NCI-H524 (cell line): ENCODE measurements at places on chromosomes 4 and X.
A peak's percentile ranks its signal among the peaks of the same experiment; 100 is the strongest.

DNA sequence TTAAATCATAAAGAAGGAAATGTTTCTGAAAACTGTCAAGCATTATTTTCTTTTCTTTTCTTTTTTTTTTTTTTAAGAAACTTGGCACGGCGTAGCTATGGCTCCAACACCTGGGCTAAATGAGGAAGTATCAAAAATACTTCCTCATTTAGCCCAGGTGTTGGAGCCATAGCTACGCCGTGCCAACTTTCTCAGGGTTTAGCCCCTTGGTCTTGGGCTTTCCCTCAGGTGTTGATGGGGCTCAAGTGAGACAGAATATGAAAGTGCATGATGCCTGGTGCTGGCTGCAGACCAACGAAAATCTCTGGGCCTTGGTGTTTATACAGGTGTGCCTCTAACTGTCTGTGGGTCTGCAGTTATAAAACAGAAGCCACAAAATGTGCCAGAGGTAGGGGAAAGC, 132.7 kb downstream of the ARHGAP24 start:
- DNase-seq = no peak

GRCh38 chr4:72591547-72592454, 22.8 kb upstream of the ADAMTS3 start:
- no peak for DNase-seq

- no peak for DNase-seq
Measured at GRCh38 chr4:44701037-44701436, 22.8 kb downstream of the GUF1 start.

DNA sequence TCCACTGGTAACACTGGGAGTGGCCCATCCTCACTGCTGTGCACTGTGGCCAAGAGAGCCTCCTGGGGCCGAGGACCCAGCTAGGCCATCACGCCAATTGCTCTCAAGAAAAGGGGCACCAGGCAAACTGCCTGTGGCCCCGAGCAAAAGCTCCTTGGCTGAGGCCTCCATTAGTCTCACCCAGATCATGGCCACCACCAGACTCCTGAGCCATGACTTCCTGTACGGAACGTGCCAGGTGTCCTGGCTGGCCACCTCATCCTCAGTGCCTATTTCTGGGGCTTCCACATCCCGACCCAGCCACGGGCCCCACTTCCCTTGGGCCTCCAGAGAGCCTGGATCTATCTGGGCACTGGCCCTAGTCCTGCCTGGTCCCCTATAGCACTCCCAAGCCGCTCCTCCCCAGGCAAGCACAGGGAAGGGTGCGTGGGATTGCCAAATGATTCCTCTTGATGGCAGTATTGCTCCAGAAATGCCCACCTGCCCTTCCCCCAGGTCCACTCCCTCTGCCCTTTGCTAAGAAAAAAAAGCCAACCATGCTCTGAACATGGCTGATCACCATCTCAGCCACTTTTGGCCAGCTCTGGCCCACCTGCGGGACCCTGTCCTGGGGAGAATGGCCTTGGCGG, 212.6 kb upstream of the AGTR2 start:
- peak; percentile 66 for DNase-seq

- peak; percentile 21 for DNase-seq
Measured at GRCh38 chr4:186701273-186701672, 22.4 kb downstream of the FAT1 start.

GRCh38 chr4:110287130-110287529, 88.7 kb upstream of the ELOVL6 start:
- no peak for DNase-seq

DNA sequence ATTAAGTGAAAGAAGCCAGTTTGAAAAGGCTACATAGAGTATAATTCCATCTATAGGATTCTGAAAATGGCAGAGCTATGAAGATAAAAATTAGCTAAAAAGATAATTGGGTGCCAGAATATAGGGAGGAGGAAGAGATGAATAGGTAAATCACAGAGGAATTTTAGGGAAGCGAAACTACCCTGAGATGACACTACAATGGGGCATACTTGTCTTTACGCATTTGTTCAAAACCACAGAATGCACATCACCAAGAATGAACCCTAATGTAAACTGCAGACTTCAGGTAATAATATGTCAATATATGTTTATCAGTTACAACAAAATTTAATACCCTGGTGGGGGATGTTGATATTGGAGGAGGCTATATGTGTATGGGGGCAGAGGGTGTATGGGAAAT, 1342.9 kb downstream of the ADGRL3 start:
- DNase-seq = no peak

DNA sequence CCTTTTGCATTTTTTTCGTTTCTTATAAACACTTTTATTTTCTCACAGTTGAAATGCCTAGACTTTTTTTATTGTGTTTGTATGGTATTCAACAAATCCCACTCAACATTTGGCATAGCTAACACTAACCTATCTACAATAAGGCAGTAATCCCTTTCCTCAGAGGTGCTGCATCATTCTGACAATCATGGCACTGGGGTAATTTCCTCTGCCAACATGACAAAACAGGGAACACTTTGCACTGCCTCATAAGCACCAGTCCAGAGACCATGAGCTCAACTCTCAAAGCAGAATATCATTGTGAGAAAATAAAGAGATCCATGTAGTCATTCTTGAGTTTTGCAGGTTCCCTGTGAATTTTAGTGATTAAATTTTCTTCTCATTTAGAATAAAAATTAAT, 183.8 kb upstream of the INTU start:
- DNase-seq = no peak

GRCh38 chrX:22788221-22788620, 211.5 kb upstream of the DDX53 start:
- DNase-seq = no peak

DNA sequence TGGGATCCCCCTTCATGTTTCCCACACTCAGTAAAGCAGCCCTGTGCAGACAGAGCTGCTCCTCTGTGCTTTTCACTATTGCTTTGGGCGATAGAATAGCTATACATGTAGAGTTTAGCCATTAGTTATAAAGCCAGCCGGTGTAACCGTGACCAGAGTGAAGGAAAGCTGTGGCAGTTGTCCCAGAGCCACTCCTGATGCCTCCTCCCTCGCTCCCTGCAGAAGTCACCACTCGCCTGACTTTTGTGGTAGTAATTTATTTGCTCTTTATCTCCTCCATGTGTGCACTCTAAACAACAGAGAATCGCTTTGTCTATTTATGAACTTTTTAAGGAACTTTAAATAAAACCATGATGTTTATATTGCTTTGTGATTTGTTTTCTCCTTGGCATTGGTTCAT, 41.8 kb upstream of the WWC2 start:
- no peak for DNase-seq

GRCh38 chr4:18593297-18594002, 571.9 kb upstream of the LCORL start:
- DNase-seq = peak; percentile 57

DNA sequence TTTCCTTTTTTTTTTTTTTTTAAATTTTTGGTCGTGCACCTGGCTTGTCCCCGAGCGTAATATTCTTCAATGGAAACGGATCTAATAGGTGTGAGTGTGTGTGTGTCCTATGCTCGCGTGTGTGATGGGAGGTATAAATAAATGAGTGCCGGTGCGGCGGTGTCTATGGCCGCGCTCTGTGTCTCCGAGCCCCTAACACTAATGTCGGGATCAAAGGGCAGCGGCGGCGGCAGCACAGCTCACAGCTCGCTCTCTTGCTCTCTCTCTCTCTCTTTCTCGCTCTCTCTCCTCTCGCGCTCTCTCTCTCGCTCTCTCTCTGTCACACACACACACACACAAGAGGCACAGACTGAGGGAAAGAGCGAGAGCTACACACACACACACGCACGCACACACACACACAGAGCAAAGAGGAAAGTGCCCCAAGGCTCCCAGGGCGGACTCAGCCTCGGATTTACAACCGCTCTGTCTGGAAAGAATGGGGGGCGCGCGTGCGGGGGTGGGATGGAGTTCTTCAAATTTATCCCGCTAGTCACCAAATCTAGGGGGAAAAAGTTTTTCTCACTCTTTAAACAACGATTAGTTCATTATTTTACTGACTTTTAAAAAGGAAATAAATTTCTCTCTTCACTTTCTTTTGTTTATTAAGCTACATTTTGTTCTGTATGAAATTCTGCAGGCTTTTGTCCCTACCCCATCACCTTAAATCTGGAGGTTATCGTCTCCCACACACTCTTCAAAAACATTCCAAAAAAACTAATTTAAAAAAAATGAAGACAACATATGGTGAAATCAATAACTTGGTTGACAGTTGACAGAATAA, at the start of gene ZNF827:
TSS of gene ZNF827 (minus strand) at position 206 of the 823 bp plus-strand sequence. CDS start 416 bp downstream, outside the sequence.
- DNase-seq = peak; percentile 18

DNA sequence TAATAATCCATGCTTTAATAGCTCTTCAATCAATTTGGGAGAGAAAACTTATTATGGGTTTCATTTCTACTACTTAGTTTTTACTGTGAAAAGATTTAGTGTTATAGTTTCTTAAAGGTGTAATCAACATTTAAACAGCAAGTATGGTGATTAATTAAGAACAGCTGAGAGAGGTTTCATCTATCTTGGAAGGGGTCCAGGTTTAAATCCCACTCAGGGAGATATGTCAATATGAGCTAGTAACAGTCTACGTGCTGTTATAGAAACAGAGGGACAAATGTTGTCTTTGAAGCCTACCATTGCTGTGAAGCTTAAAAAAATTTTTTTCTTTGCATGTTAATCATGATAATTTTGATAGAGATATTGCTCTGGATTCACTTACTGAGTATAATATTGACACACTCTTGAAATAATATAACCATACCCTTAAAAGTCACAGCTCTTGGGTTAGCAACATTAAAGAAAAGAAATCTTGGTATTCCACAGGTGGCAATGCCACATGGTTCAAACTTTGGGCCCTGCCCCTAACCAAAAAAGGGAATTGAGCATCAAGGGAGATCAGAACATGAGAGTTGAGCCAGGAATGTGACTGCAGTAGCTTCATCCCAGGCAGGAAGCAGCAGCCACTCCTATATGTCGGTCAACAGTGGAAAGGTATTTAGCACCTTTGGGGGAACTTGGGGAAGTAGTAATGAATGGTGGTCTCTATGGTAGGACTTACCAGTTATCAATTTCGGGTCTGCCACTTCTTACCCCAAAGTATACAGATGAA, 107.8 kb downstream of the ANK2 start:
- DNase-seq = peak; percentile 37

DNA sequence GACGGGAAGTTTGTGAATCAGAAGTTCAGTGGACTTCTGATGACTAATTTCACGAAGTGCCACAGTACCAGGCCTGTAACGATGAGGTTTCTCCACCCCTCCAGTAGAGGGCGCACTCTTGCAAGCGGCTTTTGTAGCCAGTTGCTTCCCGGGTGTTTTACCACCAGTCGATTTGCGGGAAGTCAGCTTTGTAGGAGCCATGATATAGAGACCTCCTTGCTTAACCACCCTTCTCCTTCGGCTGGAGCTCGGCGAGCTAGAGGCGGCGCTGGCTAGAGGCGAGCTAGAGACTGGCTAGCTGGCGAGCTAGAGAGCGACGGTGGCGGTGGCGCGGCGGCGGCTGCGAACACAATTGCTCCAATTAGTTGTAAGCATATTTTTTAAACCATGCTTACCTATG, 72.0 kb downstream of the IL1RAPL1 start:
- DNase-seq = no peak

- no peak for DNase-seq
Measured at GRCh38 chrX:76428243-76429130, 977 bp downstream of the MAGEE1 start.

GRCh38 chr4:66604192-66604591, 933.9 kb upstream of the EPHA5 start:
- DNase-seq = no peak

- no peak for DNase-seq
Measured at GRCh38 chr4:164446516-164446915, 307.4 kb upstream of the SMIM31 start.

DNA sequence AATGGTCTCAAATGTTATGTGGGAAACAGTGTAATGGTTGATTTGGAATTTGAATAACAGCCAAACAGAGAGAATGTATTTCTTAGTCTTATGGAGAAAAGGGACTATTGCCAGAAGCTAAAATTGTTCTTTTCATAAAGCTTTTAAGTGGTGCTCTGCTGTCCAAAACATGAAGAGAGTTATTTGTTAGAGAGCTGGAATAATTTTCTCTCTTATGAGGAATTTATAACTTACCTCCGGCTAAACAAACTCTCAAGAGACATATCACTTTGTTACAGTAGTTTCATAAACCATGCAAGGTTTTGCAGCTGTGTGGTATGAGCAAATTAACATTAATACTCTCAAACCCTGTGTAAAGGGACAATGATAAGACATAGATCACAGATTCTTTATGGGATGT, 28.6 kb downstream of the SULT1B1 start:
- no peak for DNase-seq

DNA sequence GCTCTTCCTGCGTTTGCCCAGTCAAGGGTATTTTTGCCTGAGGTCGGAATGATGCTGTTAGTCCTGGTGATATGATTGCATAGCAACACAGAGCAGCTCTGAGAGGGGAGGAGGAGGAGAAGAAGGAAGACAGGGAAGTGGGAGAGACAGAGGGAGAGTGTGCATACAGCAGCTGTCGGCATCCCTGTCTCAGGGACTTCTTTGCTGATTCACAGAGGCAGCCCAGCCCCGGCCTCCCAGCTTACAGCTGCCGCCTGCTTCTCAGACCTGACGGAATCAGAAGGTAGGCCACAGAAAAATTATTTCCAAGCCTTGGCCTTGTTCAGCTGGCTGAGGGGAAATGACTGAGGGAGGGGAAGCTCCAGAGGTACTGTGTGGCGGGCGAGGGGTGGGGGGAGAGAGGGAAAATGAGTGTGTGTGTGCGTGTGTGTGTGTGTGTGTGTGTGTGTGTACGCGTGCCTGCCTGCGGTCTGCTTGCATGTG, 319 bp downstream of the DRP2 start:
- DNase-seq = no peak

DNA sequence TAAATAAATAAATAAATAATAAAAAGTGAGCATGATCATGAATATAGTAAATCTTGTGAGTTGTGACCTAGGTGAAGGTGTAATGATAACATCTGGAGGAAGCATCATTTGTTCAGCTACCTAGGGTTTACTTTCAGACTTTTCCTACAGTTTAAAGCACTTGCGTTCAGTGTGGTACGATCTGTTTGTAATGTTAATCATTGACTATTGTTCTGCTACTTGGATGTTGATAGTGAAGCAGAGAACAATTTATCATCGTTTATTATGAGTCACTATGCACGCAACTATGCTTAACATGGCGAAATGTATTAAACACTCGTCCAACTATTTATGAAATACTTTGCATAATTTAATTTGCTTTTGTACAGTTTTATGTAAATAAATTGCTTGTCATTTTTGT, 426.2 kb downstream of the PCDH7 start:
- no peak for DNase-seq

DNA sequence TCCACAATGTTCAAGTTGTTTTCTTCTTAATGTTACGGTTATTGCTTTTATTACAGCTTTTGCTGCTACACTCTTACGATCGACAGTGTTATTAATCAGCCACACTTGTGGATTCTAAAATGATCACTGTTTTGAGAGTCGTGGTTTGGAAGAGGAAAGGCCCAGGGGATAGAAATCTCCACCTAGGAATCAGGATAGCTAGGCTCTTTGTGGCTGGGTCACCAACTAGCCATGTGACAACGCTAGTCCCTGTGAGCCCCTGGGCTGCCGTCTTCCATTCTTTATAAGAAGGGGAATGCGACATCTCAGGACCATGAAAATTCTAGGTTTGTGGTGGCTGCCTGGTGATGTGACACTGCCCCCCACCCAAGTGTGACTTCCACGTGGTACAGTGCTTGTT, 380 bp downstream of the SLC34A2 start:
- DNase-seq = no peak

- DNase-seq = no peak
Measured at GRCh38 chr4:142191901-142192300, 555.5 kb downstream of the IL15 start.

GRCh38 chr4:139025841-139026240, 10.3 kb downstream of the NOCT start:
- no peak for DNase-seq

- DNase-seq = no peak
Measured at GRCh38 chr4:156749426-156750403, 221.9 kb downstream of the PDGFC start.

- DNase-seq = no peak
Measured at GRCh38 chr4:48336146-48336870, 5.0 kb upstream of the SLAIN2 start.
